ENCODE measurements at places on chromosomes 13 and 19.
A peak's percentile ranks its signal among the peaks of the same experiment; 100 is the strongest.

DNA sequence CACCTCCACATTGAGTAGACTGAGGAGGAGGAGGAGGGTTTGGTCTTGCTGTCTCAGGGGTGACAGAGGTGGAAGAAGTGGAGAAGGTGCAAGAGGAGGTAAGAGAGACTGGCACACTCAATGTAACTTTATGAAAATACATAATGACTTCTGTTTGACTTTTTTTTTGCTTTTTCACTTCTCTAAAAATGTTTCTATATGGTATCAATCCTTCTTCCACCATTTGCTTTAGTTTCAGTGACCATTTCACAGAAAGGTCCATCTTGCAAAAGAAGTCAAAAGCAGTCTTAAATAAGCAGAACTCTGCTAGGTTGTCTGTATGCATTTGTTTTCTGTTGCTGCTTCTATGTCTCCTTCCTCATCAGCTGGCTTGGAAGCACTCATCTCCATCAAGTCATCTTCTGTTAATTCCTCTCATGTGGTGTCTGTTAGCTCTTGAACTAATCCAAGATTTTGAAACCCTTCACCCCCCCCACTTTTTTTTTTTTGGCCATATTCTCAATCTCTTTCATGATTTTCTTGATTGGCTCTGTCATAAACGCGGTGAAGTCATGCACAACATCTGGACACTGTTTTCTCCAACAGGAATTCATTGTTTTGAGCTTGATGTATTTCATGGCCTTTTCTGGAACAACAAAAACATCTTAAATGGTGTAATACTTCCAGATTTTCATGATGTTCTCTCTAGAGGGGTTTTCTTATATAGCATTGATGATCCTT lies 80.8 kb downstream of the KL start:
- no peak for DNase-seq

GRCh38 chr19:10517760-10518443 lies 655 bp upstream of the S1PR5 start:
- no peak for DNase-seq

DNA sequence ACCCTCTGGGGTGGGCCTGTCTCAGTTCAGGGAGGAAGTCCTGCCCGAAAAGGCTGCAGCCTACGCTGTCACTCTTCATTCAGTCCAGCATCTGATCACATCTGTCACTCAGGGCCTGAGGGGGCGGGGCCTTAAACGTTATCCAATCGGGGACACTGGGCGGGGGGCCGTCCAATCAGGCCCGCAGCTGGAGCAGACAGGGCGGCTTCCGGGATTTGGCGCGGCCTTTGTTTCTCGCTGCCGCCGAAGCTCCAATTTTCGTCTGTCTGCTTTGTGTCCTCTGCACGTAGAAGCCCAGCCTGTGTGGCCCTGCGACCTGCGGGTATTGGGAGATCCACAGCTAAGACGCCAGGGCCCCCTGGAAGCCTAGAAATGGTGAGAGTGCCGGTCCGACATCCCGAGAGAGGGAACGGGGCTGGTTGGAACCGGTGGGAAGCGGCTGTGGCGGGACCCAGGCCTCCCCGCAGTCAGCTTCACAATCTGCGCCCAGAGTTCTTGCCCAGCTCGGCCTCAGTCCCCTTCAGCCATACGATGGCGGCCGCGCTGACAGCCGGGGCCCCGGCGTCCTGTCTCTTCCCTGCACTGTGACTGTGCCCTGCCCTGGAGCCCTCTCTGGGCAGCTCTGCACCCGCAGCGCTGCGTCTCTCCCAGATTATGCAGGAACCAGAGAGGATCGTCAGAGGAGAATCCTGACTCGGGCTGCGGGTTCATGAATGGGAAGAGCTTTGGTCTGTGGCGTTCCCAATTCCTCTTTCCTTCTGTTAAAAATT lies at the start of gene ZNF730:
ZNF730 (plus strand) TSS at position 224 of the 770 bp plus-strand sequence; CDS start at position 373, 149 bp downstream.
- peak; percentile 86 for DNase-seq

DNA sequence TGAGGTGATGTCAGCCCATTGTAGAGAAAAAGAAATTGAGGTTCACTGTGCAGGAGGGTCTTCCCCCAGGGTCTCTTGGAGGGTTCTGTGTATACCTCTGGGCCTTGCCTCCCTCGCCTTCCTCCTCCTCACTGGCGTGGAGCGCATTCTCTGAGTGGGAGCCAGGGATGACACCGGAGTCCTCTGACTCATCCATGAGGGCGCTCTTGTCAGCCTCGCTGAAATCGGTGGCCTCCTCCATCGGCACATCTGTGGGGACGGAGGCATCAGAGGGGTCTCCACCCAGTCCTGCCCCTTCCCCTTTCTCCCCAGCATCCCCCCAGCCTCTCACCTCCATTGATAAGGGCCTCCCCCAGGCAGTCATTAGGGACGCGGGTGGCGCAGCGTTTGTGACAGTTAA lies 16.2 kb downstream of the PRKD2 start:
- no peak for DNase-seq

GRCh38 chr13:24270639-24271141 lies 38.7 kb upstream of the C1QTNF9 start:
- DNase-seq: no peak

- peak; percentile 58 for DNase-seq
Measured at GRCh38 chr19:18160971-18161635, 8.1 kb downstream of the PIK3R2 start.

GRCh38 chr13:48748681-48749080 lies 95.0 kb downstream of the CYSLTR2 start:
- no peak for DNase-seq

GRCh38 chr19:4557971-4558941 lies 1.2 kb downstream of the SEMA6B start:
- no peak for DNase-seq

GRCh38 chr13:51532736-51533197 lies 51.5 kb upstream of the WDFY2 start:
- no peak for DNase-seq

DNA sequence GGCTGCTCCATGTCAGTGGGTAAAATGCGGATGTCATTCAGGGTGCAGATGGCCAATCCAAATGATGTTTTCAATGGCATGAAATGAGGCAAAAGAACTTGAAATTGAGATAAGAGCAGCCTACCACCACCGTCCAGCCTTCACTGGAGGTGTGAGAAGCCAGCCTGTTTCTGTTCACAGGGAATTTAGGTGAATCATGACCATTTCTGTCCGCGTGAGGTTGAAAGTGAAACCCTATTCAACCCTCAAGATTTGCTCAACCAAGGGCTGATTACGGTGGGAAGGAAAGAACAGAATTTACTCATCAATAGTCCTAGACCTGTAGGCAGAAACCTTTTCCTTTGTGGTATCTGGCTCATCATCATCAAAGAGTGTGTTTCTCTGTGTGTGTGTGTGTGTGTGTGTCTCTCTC lies 370.7 kb downstream of the COG6 start:
- DNase-seq: no peak

DNA sequence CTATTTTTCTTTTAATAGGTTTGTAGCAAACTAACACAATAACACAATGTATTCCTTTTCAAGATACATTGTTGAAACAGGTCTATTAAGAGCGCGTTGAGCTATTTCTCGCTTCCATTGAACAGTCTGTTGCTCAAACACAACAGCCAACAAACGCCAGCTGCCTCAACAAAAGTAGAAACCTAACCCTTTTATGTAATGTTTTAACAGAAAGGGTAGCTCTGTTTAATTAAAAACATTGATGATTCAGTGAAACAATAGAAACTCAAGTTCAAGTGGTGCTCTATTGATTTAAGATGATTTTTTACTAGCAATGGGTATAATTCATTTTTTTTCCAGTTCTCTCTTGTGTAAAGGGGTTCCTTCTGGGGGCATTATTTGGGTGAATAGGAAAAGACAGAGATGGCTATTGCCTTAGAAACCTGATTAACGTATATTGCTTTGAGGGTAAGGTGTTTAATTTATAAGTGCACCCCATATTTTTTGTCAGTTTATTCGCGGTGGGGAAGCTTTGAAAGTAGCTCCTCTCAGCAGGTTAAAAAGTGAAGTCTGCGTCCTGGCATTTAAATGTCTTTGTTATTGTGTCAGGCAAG lies 14.9 kb downstream of the ZIC2 start:
- peak; percentile 22 for DNase-seq

DNA sequence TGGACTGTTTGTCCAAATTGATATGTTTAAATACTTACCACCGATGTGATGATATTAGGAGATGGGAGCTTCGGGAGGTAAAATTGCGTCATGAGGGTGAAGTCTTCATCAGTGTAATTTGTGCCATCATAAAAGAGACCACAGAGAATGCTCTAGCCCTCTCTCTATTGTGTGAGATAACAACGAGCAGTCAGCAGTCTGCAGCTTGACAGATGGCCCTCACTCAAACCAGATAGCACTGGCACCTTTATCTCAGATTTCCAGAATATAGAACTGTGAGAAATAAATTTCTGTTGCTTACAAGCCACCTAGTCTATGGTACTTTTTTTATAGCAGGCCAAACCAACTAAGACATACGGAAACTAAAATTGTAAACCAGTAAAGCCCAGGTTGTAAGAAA lies 1718.9 kb upstream of the MIR17HG start:
- no peak for DNase-seq

DNA sequence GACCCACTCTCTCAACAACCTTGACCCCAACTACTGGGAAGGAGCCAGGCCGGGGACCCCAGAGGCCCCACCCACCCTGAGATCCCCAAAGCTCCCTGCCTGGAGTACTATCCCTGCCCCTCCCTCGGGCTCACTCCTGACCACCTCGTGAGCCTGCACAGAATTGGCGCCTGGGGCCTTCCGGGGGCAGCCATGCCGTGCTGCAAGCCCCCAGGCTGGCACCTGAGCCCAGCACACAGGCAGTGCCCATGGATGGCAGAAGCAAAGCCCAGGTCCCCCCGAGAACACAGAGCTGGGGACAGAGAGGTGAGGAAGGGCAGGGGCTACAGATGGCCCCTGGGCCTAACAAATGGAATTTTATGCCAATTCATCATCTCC lies 13.9 kb downstream of the LSM4 start:
- DNase-seq: no peak

GRCh38 chr19:23547816-23548430 lies 139.1 kb downstream of the ZNF675 start:
- DNase-seq: no peak

DNA sequence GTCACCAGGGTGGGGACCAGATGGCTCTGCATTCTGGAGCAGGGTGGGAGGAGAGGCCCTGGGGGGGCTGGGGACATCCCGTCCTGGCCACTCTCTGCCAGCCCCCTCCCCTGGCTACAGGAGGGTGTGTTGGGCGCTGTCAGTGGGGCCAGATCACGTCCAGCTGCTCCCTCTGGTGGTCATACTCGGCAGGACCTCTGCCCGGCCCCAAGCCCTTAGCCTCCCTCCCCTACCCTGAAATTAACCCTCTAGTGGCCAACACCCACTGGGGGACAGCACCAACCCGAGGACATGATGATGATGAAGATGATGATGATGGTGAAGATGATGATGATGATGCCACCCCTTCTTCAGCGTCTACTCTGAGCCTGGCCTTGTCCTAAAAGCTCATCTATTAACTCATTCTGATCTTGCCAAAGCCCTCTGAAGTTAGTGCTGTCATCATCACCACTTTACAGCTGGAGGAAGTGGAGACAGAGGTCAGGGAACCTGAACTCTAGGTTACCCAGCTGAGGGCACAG lies 590 bp upstream of the LGI4 start:
- DNase-seq: peak; percentile 81

GRCh38 chr19:38163419-38164290 lies 60.4 kb downstream of the DPF1 start:
- DNase-seq: no peak

- peak; percentile 4 for DNase-seq
Measured at GRCh38 chr13:100362781-100363180, 225.8 kb downstream of the GGACT start.

DNA sequence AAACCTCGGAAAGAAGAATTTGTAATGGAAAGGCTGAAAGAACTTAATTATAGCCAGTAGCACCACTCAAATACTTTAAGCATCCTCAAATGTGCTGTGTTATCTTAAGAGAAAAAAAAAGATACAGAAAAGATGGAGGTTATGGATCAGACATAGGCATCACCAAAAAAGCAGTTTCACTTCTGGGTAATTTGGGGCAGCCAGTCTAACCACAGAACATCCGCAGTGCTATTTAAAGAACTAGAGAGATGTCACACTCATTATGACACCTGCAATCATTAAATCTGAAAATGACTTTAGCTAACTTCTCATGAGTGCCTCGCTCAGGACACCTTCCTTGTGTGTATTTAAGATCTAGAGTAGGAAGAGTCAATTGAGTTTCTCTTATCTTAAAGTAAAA lies 211.8 kb downstream of the RBM26 start:
- no peak for DNase-seq

DNA sequence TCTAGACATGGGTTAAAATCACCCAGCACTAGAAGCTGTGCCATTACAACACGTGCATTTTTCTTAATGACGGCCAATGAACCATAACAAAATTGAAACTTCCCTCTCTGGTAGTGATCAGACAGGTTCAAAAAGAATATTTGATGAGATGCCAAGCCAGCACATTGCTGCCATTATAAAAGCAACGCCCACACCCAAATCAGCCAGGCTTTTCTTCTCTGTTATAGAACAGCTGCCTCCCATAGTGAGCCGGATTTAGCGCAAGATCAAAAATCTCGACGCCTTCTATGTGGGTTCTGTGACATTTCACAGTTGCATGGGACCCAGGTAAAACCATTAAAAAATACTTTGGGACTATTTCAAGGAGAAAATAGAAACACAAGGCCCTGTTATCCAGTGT lies 1158.0 kb downstream of the EFNB2 start:
- no peak for DNase-seq

- no peak for DNase-seq
Measured at GRCh38 chr19:2332341-2333026, 4.0 kb downstream of the SPPL2B start.

DNA sequence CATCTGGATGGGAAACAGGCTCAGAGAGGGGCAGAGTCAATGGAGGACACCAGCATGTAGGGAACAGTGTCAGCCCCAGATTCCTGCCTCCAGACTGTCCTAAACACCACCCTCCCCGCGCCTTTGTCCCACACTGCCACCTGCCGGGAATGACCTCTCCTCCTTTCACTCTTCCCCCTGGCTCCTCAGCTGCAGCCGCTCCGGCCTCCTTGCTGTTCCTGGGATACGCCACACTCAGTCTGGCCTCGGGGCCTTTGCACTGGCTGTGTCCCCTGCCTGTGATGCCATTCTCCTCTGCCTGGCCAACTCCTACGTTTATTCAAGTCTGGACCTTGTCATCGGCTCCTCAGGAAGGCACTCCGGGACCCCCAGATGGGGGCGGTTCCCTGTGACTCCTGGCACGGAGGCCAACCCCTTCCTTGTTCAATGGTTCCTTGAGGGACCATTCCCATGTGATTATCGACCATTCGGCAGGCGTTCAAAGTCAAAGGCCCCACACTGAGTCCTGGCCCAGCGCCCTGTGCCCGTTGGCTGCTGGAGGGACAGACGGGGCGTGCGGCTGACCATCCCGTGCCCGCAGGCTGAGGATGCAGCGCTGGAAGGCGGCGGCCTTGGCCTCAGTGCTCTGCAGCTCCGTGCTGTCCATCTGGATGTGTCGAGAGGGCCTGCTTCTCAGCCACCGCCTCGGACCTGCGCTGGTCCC lies 15.8 kb downstream of the FUT6 start:
- DNase-seq: no peak
